Activated T-cell treated with anti-CD3 and anti-CD28 coated beads, Interleukin-2, amount 50 U/mL, for 4 hours (primary cell): ENCODE measurements at places on chromosomes 5 and 9. TPM values are rescaled to one million over a fixed set of nuclear protein-coding genes. Genes with fewer than 3 reads are reported as not detected.

The AGPAT2 gene
- 11.4 TPM for total RNA-seq

The SPATA24 gene
- 2.4 TPM for total RNA-seq

The SLC6A3 gene
- not detected for total RNA-seq

The ALDH1A1 gene
- total RNA-seq: 0.16 TPM

The SPINK7 gene
- not detected for total RNA-seq

The PRSS3 gene
- total RNA-seq: 0.82 TPM

The PRDM9 gene
- total RNA-seq: not detected

The ARL14EPL gene
- not detected for total RNA-seq

The SURF4 gene
- 255 TPM for total RNA-seq

The MAPKAP1 gene
- total RNA-seq: 108 TPM

The CORO2A gene
- total RNA-seq: 1.6 TPM

The STKLD1 gene
- total RNA-seq: 0.42 TPM

The DAB2 gene
- 0.32 TPM for total RNA-seq

The ADAMTS12 gene
- not detected for total RNA-seq

The LCN15 gene
- not detected for total RNA-seq

The DNAH5 gene
- total RNA-seq: not detected
